ENCODE measurements at places on chromosomes 2 and 18. TPM values are rescaled to one million over a fixed set of nuclear protein-coding genes. Genes with fewer than 3 reads are reported as not detected.

The SPATS2L gene
- 51.0 TPM for total RNA-seq

The CYRIA gene
- 1.3 TPM for total RNA-seq

The SH3RF3 gene
- total RNA-seq, result 0.68 TPM

The LAMA3 gene
- 40.1 TPM for total RNA-seq

The KCNJ3 gene
- total RNA-seq, result not detected

The MROH2A gene
- 0.52 TPM for total RNA-seq

The CDH7 gene
- total RNA-seq, result not detected

The MARCO gene
- 0.80 TPM for total RNA-seq

The NEB gene
- 1.7 TPM for total RNA-seq

The ALPG gene
- not detected for total RNA-seq

The VSNL1 gene
- 65.6 TPM for total RNA-seq

The ANXA4 gene
- total RNA-seq, result 71.8 TPM

The DYNAP gene
- 26.2 TPM for total RNA-seq

The TFPI gene
- total RNA-seq, result 9.1 TPM

The TMEM178A gene
- total RNA-seq, result 0.40 TPM

The MLPH gene
- 5.3 TPM for total RNA-seq

The HJURP gene
- 9.4 TPM for total RNA-seq

The ARHGEF4 gene
- 41.8 TPM for total RNA-seq

The GPR75 gene
- 1.5 TPM for total RNA-seq

The B4GALT6 gene
- 2.9 TPM for total RNA-seq

The MAPRE3 gene
- 6.9 TPM for total RNA-seq

The CD28 gene
- total RNA-seq, result 0.28 TPM

The ALKAL2 gene
- total RNA-seq, result 0.44 TPM
